NCI-H526 (cell line): ENCODE measurements at places on chromosomes 7 and 10.

DNA sequence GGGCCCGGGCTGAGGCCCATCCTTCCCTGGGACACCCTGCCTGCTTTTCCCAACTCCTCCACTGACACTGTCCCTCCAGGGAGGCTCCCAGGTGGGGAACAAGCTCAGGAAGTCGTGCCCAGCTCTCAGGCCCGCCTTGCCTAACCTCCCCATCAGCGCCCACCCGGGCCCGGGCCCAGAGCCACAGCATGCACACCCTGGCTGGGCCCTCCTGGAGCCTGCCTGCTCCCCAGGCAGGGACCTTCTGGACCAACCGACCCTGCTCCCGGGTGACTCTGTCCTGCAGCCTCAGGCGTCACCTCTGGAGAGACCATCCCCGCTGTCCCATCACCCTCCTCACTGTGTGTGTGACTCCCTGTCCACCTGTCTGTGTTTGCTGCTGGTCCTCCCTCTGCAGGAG is 1.8 kb upstream of the TMEM184A start:
- no peak for DNase-seq

- no peak for DNase-seq
Measured at GRCh38 chr10:18539335-18539734, 112.1 kb downstream of the NSUN6 start.

- DNase-seq = peak; percentile 52
Measured at GRCh38 chr10:110681023-110681681, 37.0 kb downstream of the RBM20 start.

- DNase-seq = peak; percentile 71
Measured at GRCh38 chr10:98170249-98171117, 36.0 kb downstream of the R3HCC1L start.

GRCh38 chr7:131943646-131944045 is 387.2 kb upstream of the PODXL start:
- DNase-seq = no peak

- DNase-seq = no peak
Measured at GRCh38 chr7:82697897-82698296, 254.3 kb upstream of the CACNA2D1 start.

GRCh38 chr7:39620486-39620885 is 2.9 kb upstream of the RALA start:
- no peak for DNase-seq

GRCh38 chr7:26989897-26990670 is 105.7 kb downstream of the HOXA1 start:
- no peak for DNase-seq

DNA sequence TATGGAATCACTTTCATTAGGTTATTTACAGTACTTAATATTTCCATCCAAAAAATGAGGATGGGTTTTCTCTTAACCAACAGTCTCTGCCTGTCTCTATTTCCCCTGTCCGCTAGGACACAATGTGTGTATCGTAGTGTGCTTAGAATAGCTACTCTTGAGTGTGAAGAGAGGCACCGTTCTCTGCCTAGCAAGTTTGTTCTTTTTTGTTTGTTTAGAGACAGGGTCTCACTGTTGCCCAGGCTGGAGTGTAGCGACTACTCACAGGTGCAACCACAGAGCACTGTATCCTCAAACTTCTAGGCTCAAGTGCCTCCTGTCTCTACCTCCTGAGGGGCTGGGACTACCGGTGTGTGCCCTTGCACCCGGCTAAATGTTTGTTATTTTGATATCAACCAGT is 121.9 kb downstream of the ANK3 start:
- DNase-seq = no peak

GRCh38 chr7:231030-231857 is 38.9 kb downstream of the FAM20C start:
- DNase-seq = no peak

DNA sequence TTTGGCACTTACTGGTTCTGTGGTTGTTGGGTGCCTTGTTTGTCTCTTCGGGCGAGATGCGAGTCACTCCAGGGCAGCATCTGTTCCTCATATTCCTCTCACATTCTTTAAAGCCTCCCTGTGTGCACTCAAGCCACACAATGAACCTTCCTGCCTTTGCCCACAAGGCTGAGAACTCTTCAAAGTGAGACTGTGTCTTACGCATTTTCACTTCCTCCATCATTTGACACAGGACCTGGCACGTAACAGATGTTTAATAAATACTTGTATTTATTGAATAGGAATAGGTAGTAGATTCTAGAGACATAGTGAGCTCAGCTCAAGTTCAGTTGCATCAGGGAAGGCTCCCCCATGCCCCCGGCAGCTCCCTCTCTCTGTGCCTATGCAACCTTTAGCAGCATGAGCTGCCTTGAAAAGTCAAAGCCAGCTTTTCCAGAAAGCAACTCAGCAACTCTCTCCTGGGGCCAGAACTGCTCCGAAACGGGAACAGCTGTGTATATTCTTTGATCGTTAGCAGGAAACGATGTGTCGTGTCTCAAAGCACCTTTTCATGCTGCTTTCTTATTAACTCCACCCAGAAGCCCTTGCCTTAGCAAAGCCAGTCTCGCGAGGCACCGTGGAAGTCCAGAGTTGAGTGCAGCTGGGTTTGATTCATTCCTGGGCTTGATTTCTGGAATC is 97.5 kb downstream of the PFKFB3 start:
- no peak for DNase-seq

- DNase-seq = no peak
Measured at GRCh38 chr7:44962483-44963251, 16.1 kb downstream of the MYO1G start.

DNA sequence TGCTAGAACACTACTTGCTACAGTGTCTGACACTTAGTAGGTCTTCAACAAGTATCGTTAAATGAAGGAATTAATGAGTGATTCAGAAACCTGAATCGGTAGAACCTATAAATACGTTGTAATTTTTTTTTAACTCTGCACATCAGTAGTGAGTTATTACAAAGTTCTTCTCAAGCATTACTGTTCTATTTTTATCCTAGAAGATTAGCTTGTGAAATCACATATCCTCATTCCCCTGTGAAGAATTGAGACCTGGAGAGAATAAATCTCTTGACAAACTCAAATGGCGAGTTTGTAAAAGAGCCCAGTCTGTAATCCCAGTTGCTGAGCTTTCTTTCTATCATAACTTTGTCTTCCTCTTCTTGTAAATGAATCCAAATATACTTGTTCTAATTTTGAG is 34.7 kb downstream of the HYAL4 start:
- no peak for DNase-seq

GRCh38 chr7:20153999-20154398 is 63.2 kb downstream of the MACC1 start:
- DNase-seq = no peak

- DNase-seq = no peak
Measured at GRCh38 chr10:127408112-127408710, 140.9 kb upstream of the NPS start.

- no peak for DNase-seq
Measured at GRCh38 chr10:30596013-30596412, 33.5 kb downstream of the LYZL2 start.
